ENCODE measurements at places on chromosomes 5 and 9.
A peak's percentile ranks its signal among the peaks of the same experiment; 100 is the strongest.

- DNase-seq = no peak
Observed at GRCh38 chr5:124280079-124280478, 466.4 kb downstream of the ZNF608 start.

DNA sequence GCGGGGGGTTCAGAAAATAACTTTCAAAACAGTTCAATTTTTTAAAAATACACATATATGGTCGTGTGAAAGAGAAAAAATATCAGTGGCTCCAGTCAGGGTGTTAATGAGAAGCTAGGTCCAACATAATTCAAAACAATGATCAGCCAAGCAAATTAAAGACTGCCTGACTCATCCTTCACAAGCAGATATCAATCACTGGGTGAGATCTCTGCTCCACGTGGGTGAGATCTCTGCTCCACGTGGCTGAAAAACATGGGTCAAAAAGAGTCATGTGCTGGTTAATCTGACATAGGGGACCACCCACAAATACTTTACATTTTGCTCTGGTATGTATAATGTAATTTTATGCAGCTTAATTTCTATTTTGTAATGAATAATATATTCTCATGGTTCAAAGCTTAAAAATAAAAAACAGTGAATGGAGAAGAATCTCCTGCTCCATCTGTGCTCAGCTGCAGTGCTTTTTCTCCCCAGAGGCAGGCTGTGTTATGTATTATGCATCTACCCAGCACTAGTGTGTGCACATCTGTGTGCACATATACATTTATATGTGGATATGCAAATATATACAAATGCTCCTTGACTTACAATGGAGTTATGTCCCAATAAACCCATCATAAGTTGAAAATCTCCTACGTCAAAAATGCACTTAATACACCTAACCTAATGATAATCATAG, 93.1 kb upstream of the S1PR3 start:
- no peak for DNase-seq

DNA sequence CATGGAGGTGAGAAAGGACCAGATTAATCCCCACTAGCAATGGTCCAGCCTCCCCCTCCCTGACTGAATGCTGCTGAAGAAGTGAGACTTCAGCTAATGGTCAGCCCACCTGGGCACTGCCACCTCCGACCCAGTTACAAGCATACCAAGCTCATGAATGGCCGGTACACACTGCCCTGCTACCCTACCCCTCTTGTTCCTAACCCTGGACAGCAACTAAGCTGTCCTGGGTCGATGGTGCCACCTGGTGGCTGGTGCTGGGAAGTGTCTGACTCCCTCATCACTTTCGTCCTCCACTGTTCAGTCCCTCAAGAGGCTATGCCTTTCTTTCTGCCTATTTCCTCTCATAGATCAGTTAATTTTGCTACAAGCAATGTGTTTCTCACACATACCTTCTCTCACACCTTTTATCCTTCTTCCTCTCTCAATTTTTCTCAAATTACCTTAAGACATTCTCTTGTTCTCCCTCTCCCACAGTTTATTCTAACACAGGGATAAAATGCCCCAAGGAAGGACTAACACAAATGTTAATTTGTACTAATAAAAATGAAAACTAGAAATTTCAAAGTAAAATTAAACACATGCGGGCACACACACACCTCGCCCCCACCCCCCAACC, 42.4 kb downstream of the PAX5 start:
- DNase-seq = peak; percentile 55

DNA sequence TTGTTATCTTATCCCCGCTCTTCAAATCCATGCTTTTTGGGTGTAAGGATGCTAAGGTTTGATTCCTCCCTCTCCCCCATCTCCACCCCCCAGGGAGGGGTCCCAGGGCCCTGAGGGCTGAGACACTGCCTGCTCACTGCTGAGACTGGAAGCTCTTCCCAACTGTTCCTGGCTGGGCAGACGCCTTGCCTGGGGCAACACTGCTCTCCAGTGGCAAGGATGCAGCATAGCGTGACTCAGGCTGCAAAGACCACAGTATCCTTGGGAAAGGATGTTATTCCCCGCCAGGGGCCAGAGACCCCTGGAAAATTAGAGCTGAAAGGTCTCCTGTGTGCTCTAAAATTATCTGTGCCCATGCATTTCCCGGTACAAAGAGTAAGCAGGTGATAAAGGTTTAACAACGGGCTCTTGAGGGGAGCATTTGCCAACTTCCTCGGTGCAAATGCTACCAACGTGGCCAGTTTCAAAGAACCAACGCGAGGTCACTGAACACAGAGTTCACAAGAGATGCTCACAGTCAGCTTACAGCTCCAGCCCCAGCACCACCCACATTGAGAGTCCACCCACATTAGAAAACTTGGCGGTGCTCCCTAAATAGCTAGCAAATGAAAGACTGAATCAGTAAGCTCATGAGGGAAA, 271.9 kb downstream of the NSG2 start:
- DNase-seq = peak; percentile 60

DNA sequence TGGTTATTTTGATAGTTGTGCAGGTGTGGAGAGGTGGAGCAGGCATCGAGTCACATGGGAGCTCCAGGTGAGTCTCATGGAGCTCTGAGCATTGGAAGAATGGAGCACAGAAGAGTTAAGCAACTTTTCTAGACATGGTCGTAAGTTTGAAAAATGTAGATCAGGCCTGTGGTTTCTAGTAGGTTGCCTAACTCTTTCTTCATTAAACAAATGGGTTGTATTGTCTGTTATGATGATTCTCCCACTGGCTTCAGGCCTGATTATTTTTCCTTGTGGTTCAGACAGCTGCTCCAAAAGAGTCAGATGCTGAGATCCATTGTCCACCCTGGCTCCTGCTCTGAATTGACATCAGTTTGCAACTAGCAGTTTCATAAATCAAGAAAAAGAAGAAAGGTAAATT, 80.3 kb upstream of the RPS23 start:
- DNase-seq = no peak

DNA sequence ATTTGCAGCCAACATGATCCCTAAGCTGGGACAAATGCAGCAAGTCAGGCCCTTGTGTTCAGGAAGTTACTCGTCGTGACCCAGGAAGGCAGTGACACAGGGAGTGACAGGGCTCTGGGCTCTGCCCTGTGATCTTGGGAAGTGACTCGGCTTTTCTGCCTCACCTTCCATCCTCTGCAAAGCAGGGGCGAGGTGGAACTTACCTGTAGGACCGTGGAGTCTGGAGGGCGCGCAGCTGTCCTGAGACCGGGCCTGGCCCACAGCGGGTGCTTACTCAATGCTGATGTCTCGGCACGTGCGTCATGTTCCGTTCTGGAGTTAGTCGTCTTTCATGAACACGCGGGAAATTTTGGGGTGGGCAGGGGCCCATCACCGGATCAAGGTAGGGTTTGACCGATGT, 22.8 kb upstream of the LPCAT1 start:
- no peak for DNase-seq

GRCh38 chr9:88280816-88281382, 107.3 kb upstream of the SPIN1 start:
- DNase-seq = no peak

DNA sequence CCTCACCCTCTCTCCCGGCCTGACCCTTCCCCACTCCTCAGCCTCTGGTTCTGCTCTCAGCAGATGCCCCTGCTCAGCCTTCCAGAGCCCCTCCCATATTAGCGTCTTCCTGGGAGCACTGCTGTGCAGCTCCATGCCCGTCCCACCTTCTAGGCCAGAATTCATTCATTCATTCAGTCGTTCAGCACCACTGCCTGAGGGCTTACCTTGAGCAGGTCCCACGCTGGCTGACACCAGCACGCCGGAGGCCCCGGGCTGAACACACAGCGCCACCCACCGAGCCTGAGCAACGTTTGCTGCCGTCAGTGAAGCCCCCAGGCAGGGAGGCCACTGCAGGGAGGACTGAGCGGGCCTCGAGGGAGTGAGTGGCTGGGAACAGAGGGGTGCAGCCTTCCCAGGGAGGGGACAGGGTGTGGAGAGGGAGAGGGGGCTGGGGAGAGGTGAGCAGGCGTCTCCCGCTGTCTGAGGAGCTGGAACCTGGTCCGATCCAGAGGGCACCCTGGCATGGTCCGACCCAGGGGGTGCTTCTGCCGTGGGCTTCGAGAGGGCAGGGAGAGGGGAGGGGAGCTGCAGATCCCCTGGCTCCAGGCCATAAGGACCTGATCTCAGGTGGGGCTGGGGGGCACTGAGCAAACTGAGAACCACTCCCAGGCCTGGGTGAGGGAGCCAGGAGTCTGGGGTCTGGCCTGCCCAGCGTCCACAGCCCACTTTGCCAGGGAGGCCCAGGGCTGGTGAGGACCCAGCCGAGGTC, 98.8 kb upstream of the RAPGEF1 start:
- no peak for DNase-seq

- DNase-seq = peak; percentile 65
Observed at GRCh38 chr5:145979270-145980223, 43.2 kb downstream of the SH3RF2 start.

DNA sequence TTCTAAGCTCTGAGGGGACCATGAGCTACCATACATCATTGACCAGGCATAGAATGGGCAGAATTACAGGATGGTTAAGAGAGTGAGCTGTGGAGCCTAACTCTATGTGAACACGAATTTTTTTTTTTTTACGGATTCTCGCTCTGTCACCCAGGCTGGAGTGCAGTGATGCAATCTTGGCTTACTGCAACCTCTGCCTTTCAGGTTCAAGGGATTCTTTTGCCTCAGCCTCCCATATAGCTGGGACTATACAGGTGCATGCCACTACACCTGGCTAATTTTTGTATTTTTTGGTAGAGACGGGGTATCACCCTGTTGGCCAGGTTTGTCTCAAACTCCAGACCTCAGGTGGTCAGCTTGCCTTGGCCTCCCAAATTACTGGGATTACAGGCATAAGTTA, 72.8 kb upstream of the PCAT7 start:
- DNase-seq = no peak

GRCh38 chr5:150109921-150110320, 23.6 kb upstream of the CSF1R start:
- no peak for DNase-seq

GRCh38 chr5:126851501-126852011, 74.6 kb downstream of the LMNB1 start:
- no peak for DNase-seq

GRCh38 chr5:131514316-131515283, 120.4 kb downstream of the RAPGEF6 start:
- no peak for DNase-seq

DNA sequence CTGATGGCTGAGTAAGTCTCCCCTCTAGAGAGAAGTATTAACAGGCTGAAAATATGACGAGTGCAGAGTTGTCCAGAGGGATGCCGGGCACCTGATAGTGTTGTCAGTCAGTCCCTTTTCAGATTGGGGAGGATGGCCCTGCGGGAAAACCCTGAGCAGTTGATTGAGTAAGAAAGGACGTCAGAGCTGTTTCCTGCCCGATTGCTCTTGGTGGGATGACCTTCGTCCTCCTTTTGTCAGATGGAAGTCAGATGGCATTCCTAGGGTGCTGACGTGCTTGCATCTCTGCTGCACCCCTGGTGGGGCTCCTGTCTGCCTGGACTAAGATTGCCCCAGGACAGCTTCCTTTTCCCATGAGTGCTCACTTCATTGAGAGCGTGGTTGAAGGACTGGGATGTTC, 9.8 kb downstream of the ZNF354B start:
- no peak for DNase-seq

DNA sequence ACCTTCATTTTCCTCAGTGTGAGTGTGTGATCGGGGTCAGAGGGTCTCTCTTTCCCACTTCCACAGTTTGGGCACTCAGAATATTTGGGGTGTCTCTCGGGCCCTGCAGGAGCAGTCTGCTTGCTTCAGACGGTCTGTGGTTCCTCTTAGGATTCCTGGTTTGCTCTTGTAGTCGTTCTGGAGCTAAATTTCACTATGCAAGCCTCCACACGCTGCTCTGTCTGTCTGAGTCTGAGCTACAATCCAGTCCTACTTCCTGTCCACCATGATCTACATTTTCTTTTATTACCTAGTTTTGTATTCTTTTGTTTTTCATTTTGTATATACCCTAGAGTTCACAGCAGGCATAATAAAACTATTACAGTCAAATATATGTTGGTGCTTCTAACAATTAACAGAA, 1967.3 kb upstream of the NUDT12 start:
- no peak for DNase-seq

- peak; percentile 21 for DNase-seq
Observed at GRCh38 chr5:108212775-108213346, 169.0 kb downstream of the FBXL17 start.

All from A549 (cell line).